ENCODE measurements at places on chromosomes 12 and 14. TPM values are rescaled to one million over a fixed set of nuclear protein-coding genes. Genes with fewer than 3 reads are reported as not detected.

DNA sequence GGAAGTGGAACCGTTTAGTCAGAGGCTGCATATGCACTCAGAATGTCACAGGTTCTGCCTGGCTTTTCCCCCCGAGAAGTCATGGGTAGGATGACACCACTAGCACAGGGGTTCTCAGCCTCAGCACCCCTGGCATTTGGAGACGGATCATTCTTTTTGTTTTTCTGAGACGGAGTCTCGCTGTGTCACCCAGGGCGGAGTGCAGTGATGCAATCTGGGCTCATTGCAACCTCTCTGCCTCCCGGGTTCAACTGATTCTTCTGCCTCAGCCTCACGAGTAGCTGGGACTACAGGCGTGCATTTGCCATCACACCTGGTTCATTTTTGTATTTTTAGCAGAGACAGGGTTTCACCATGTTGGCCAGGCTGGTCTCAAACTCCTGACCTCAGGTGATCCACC, 28.1 kb downstream of the BCL7A start:
- no peaks in the 10 kb centered on the region for H3K27me3 ChIP-seq
- H3K4me3 ChIP-seq, result no peak overlapping the region
- no peaks in the 10 kb centered on the region for H3K4me1 ChIP-seq
- H3K36me3 ChIP-seq, result peaks cover 3% of the 10 kb centered on the region
- DNase-seq, result no peak

DNA sequence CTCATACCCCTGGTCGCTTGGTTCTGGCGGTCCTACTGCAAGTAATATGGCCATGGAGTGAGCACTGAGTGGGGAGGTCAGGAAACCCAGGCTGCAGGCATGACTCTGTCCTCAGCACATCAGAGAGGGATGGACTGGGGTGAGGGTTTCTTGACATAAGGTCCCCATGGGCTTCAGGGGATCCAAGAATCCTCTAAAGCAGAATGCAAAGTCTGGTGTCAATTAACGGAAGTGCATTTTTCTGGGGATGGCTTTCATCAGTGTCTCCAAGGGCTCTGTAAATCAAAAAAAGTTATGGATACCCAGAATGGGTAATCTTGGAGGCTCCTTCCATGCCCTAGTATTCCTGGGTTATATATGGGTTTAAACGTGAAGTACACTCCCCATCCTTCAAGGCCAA, 3.7 kb downstream of the FIGNL2 start:
- peaks cover 3% of the 10 kb centered on the region for H3K27me3 ChIP-seq
- no peak overlapping the region for H3K27ac ChIP-seq
- no peak overlapping the region for H3K4me3 ChIP-seq
- DNase-seq, result no peak
- H3K36me3 ChIP-seq, result no peaks in the 10 kb centered on the region

PMEL gene
- 301 TPM for total RNA-seq

DNA sequence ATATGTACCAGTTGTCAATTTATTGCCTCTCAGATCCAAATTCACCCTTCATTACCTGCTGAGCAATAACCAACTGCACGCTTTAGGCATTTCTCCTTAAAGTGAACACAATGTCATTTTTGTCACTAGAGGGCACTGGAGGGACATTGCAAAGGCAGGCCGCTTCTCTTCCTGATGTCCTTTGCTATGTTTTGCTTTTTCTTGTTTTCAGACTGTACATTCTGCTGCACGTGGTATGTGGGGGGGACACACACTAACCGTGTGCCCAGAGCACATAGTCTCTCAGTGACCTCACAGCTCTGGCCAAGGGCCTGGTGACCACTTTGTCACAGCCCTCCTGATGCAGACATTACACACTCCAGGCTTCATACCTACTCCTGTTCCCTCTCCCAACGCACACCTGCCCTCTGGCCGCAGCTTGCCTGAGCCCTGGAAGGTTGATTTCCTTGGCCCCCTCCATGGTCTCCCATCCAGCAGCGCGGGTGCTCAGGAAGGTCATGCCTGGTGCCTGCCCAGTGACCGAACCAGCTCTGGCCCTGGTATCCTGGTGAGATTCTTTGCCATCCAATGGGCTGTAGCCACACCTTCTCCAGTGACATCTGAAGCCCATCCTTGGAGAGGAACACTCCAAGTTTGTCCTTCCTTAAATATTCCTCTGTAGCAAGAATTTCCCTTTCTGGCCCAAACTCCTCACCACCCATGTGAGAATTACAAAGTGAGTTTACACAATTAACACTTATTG, 39.9 kb downstream of the MYO1H start:
- H3K36me3 ChIP-seq, result no peaks in the 10 kb centered on the region
- H3K27ac ChIP-seq, result no peak overlapping the region

WNT1 gene
- not detected for total RNA-seq

- no peak for DNase-seq
- H3K27ac ChIP-seq, result no peak overlapping the region
- H3K4me3 ChIP-seq, result no peak overlapping the region
- no peaks in the 10 kb centered on the region for H3K27me3 ChIP-seq
- H3K4me1 ChIP-seq, result no peaks in the 10 kb centered on the region
- peaks cover 34% of the 10 kb centered on the region for H3K36me3 ChIP-seq
These were observed 14.2 kb upstream of the MYO1A start for GRCh38 chr12:57063991-57064685.

PAWR gene
- 103 TPM for total RNA-seq
